ENCODE measurements at places on chromosomes 1 and 21. TPM values are rescaled to one million over a fixed set of nuclear protein-coding genes. Genes with fewer than 3 reads are reported as not detected.

ESPN gene
- total RNA-seq = 1.5 TPM

CLCNKA gene
- not detected for total RNA-seq

HMCN1 gene
- total RNA-seq = not detected

TCEA3 gene
- total RNA-seq = 4.4 TPM

FNDC10 gene
- 1.5 TPM for total RNA-seq

S100A12 gene
- total RNA-seq = not detected

LRRC38 gene
- not detected for total RNA-seq

C1orf35 gene
- 22.1 TPM for total RNA-seq

GRCh38 chr1:156384007-156384406, 15.0 kb downstream of the RHBG start:
- peaks cover 17% of the 10 kb centered on the region for H3K27me3 ChIP-seq
- no peaks in the 10 kb centered on the region for H3K36me3 ChIP-seq
- no peak for DNase-seq
- H3K27ac ChIP-seq = no peak overlapping the region
- no peak overlapping the region for H3K4me3 ChIP-seq

GRCh38 chr1:5980314-5981008, 11.8 kb downstream of the NPHP4 start:
- H3K27me3 ChIP-seq = no peaks in the 10 kb centered on the region
- H3K36me3 ChIP-seq = peaks cover 13% of the 10 kb centered on the region
- no peak for DNase-seq
- no peak overlapping the region for H3K27ac ChIP-seq
- H3K4me3 ChIP-seq = no peak overlapping the region

GRCh38 chr1:206693029-206693428, 8.3 kb downstream of the MAPKAPK2 start:
- peak overlapping the region; percentile 30 for H3K27ac ChIP-seq
- DNase-seq = no peak
- H3K36me3 ChIP-seq = peaks cover 14% of the 10 kb centered on the region
- H3K27me3 ChIP-seq = no peaks in the 10 kb centered on the region
- peaks cover 81% of the 10 kb centered on the region for H3K4me1 ChIP-seq

- H3K36me3 ChIP-seq = peaks cover 5% of the 10 kb centered on the region
- H3K4me3 ChIP-seq = no peak overlapping the region
- H3K27me3 ChIP-seq = no peaks in the 10 kb centered on the region
- no peak for DNase-seq
These were observed 66.6 kb downstream of the TRAF5 start for GRCh38 chr1:211393203-211393602.

GRCh38 chr1:101081496-101082488, 56.2 kb upstream of the DPH5 start:
- peaks cover 34% of the 10 kb centered on the region for H3K4me1 ChIP-seq
- H3K4me3 ChIP-seq = no peak overlapping the region
- no peaks in the 10 kb centered on the region for H3K27me3 ChIP-seq
- H3K27ac ChIP-seq = no peak overlapping the region
- H3K36me3 ChIP-seq = peaks cover 36% of the 10 kb centered on the region
- peak; percentile 62 for DNase-seq

- H3K4me1 ChIP-seq = no peaks in the 10 kb centered on the region
- H3K4me3 ChIP-seq = no peak overlapping the region
- H3K27me3 ChIP-seq = peaks cover 42% of the 10 kb centered on the region
- no peaks in the 10 kb centered on the region for H3K36me3 ChIP-seq
- no peak overlapping the region for H3K27ac ChIP-seq
- no peak for DNase-seq
These were observed 7.3 kb upstream of the TMEM51 start for GRCh38 chr1:15146142-15146680.

DNA sequence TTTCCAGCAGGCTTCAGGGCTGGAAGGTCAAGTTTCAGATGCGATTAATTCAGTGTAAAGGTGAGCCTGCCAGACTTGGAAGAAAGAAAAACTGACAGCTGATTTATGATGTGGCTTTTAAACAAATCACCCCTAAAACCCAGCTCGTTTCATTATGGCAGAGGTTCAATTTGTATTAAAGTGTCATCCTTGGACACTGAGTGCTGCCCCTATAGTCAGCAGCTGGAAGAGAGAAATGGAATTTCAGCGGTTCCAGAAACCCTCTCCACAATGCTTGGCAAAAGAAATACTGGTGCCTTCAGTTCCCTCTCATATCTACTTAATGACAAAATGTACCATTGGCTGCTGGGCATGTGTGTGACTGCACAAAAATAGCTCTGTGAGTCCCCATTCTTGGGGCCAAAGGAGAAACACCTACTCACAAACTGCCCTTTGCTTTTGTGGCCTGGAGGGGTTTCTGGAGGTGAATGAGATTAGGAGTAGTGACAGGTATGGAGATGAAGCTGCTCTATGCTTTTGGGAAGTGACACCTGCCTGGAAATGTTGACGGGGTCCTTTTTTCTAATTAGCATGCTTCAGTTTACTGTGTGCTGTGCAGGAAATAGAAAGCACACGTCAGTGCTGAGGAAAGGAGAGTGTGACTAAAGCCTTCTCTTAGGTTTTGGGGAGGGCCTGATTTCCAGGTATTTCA, 95.1 kb upstream of the TSPAN2 start:
- no peaks in the 10 kb centered on the region for H3K27me3 ChIP-seq
- H3K4me1 ChIP-seq = peaks cover 10% of the 10 kb centered on the region

DNA sequence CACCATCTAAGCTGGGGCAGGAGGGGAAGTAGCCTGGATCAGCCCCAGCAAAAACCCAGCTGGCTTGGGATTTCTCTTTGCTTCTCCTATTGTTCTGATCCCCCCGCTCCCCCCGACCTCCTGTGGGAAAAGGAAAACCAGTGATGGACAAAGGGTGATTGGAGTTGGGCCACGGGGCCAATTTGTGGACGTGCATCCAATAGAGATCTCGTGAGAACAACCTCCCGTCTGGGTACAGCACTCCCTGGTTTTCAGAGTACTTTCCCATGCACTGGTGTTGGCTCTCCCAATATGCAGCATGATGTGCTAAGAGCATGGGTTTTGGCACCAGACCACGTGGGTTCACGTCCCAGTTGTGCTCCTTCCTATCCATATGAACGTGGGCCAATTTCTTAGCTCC, 9.0 kb downstream of the BLACAT1 start:
- peaks cover 6% of the 10 kb centered on the region for H3K4me1 ChIP-seq
- peaks cover 9% of the 10 kb centered on the region for H3K27me3 ChIP-seq
- H3K4me3 ChIP-seq = no peak overlapping the region
- H3K27ac ChIP-seq = no peak overlapping the region

DNA sequence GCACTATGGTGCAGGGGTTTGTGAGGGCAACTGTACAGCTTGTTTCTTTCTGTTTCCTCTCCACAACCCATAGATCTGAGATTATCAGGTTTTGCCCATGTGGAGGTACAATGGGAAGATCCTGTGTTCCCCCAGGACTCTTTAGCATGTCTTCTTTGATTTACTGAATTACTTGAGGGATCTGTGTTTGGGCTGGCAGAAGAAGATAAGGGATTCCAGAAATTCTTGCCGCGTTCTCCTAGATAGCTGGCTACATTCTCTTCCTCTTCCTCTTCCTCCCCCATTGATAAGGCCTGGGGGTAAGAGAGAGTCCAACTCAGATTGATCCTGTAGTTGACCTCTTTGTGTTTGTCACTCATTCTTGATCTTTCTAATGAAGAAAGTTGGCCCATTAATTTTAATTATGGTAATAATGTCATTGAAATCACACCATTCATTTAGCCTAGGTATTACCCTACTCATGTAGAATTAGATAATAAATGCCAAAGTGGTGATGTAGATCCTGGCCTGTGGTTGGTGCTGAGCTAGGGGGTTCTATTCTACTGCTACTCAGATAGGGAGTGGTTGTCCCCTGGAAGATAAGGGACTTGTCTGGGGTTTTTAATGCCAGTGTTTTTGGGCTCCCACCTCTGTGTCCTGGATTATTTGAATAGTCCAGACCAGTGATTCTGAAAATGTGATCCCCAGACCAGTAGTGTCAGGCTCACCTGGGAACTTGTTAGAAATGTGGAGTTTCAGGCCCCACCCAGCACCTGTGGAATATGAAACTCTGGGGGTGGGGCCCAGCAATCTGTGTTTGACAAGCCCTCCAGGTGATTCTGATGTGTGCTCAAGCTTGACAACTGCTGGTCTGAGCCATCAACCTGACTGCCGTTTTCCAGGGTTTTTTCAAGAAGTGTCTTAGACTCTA, 122.2 kb downstream of the NOS1AP start:
- H3K4me3 ChIP-seq = no peak overlapping the region
- H3K27me3 ChIP-seq = peaks cover 7% of the 10 kb centered on the region
- no peak overlapping the region for H3K27ac ChIP-seq
- DNase-seq = no peak
- H3K4me1 ChIP-seq = no peaks in the 10 kb centered on the region
- no peaks in the 10 kb centered on the region for H3K36me3 ChIP-seq

DNA sequence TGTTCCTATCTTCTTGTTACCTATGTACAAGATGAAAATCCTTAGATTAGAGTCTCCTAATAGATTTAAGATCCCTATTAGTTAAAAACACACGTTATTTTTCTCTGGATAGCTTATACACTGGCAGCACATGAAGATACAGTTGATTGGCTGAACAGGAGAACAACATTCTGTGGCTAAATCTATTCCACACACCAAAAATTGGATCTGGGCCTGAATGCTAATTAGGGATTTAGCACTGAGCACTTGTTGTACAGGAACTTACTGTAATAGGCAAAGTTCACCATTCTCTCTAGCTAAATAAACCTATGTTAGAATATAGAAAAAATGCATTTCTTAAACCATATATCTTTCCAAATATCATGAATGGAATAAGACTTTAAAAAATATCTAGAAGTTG, 117.1 kb upstream of the PTGFR start:
- no peak overlapping the region for H3K4me3 ChIP-seq
- no peak for DNase-seq
- H3K4me1 ChIP-seq = no peaks in the 10 kb centered on the region
- no peaks in the 10 kb centered on the region for H3K27me3 ChIP-seq

- no peak overlapping the region for H3K4me3 ChIP-seq
- H3K36me3 ChIP-seq = no peaks in the 10 kb centered on the region
- DNase-seq = no peak
- H3K4me1 ChIP-seq = no peaks in the 10 kb centered on the region
These were observed 703.1 kb downstream of the ADGRL2 start for GRCh38 chr1:82503822-82504221.

DNA sequence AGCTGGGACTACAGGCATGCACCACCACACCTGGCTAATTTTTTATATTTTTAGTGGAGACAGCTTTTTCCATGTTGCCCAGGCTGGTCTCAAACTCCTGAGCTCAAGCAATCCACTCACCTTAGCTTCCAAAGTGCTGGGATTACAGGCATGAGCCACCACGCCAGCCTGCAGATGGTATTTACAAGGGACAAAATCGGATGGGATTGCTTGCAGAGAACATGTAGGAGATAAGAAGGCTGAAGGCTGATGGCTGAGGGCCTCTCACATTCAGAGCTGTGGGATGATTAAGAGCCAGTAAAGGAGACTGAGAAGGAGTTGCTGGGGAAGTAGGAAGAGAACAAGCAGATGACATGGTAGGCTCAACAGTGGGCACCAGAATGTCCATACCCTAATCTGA, 24.0 kb upstream of the QSOX1 start:
- no peak overlapping the region for H3K27ac ChIP-seq
- no peak for DNase-seq
- H3K36me3 ChIP-seq = no peaks in the 10 kb centered on the region
- no peak overlapping the region for H3K4me3 ChIP-seq
- H3K4me1 ChIP-seq = peaks cover 10% of the 10 kb centered on the region
- H3K27me3 ChIP-seq = peaks cover 4% of the 10 kb centered on the region

DNA sequence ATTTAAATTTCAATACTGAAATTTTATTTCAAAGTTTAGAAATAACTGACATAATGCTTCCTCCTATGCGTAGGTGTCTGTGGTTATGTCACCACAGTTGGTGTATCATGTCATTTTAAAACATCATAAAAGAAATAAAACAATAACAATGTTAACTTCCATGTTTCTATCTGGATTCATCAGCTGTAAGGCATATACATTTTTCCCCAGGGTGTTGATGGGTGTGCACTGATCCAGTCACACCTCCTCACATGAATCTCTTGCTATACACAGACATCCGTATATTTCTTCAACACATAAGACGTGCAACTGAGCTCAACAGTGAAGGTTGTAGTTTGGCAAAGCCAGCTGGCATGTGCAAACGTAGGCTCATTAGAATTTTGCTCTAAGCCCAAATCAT, 6.2 kb downstream of the KCNA3 start:
- no peaks in the 10 kb centered on the region for H3K27me3 ChIP-seq
- peak overlapping the region; percentile 88 for H3K27ac ChIP-seq
- H3K36me3 ChIP-seq = peaks cover 38% of the 10 kb centered on the region
- DNase-seq = peak; percentile 14

- no peak for DNase-seq
- H3K4me3 ChIP-seq = no peak overlapping the region
- H3K27me3 ChIP-seq = no peaks in the 10 kb centered on the region
- H3K4me1 ChIP-seq = no peaks in the 10 kb centered on the region
These were observed 132.2 kb downstream of the ITSN1 start for GRCh38 chr21:33774551-33774950.

GRCh38 chr1:160779626-160780397, 16.2 kb upstream of the LY9 start:
- peak; percentile 56 for DNase-seq
- no peaks in the 10 kb centered on the region for H3K27me3 ChIP-seq
- no peak overlapping the region for H3K4me3 ChIP-seq
- no peaks in the 10 kb centered on the region for H3K36me3 ChIP-seq
- H3K27ac ChIP-seq = no peak overlapping the region
- H3K4me1 ChIP-seq = peaks cover 33% of the 10 kb centered on the region

DNA sequence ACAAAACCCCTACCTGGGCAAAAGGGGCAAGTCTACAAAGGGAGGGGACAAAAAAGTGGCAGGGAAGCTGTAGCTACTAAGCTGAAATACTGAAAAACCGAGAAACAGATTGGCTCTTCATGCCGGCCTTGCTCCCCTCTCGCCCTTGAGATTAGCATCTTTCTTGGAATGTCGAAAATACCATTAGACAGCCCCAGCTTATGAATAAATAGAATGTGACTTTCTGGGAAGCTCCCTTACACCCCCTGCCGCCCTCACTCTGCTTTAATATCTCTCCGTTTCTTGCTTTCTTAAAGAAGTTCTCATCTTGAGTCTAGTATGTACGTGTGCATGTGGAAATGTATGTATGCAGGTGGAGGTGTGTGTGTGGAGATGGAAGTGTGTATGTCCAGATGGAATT, 14.1 kb downstream of the TRAF3IP3 start:
- DNase-seq = no peak
- no peak overlapping the region for H3K27ac ChIP-seq
- peaks cover 10% of the 10 kb centered on the region for H3K4me1 ChIP-seq
- H3K27me3 ChIP-seq = no peaks in the 10 kb centered on the region
- peaks cover 62% of the 10 kb centered on the region for H3K36me3 ChIP-seq
- no peak overlapping the region for H3K4me3 ChIP-seq

DNA sequence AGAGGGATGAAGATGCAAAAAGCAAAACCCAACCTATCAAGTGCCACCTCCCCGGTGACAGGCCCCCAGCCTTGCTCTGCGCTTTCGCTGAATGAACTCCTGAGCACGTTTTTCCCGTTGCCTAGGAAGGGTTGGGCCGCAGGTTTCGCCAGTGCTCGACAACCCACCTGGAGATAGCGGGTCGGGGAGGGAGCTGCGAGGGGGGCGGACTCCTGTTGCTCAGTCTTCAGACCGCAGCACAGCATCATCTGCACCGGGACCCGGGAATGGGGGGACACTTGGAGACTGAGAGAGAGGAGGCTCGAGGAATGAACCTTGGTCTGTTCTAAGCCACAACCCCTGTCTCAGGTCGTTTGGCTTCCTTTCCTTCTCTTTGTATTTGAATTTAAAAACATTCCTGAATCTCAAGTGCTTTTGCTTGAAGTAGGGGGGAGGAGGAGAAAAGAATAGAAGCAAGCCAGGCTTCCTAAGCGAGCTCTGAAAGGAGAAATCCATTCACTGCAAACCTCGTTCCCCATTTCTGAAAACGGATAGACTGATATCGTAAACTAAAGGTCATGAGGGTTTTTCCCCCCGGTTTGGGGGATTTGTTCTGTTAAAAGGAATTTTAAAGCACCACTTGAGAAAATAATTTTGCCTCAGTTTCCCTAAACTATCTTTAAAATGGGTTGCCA, 1.2 kb downstream of the AK5 start:
- H3K27ac ChIP-seq = no peak overlapping the region
- peak overlapping the region; percentile 64 for H3K4me3 ChIP-seq
- H3K36me3 ChIP-seq = no peaks in the 10 kb centered on the region

Data from activated CD4-positive, alpha-beta memory T cell treated with anti-CD3 and anti-CD28 coated beads for 36 hours (primary cell).